Upper lobe of left lung (tissue), 6 donors: ENCODE measurements at places on chromosomes 1 and 21. TPM values are rescaled to one million over a fixed set of nuclear protein-coding genes. Genes with fewer than 3 reads are reported as not detected.
A peak's percentile ranks its signal among the peaks of the same experiment; 100 is the strongest.

DNA sequence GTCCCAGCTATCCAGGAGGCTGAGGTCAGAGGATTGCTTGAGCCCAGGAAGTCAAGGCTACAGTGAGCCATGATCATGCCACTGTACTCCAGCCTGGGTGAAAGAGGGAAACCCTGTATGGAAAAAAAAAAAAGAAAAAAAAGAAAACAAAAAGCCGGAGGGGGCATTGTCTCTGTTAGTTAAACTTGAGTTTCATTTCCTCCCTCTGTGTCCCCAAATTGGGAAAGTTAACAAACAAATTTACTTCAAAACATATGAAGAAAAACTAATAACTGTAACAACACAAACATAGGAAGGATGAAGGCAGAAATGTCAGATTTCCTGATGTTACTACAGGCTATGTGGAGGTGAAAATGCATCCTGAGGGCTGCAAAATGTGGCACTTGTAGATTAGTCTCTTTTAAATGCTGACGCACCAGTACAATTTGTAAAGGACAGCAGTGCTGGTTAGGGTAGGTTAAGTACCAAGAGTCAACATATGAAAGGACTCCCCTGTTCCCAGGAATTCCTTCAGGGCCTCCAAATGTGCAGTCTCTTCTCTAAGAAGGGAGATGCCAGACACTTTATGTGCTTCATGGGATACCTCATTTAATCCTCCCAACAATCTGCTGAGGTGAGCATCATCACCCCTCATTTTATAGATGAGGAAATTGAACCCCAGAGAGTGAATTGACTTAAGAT is 52.9 kb downstream of the DEGS1 start:
- H3K4me3 ChIP-seq, result no peak overlapping the region
- peak overlapping the region; percentile 37 for H3K27ac ChIP-seq
- H3K36me3 ChIP-seq, result peaks cover 29% of the 10 kb centered on the region
- no peaks in the 10 kb centered on the region for H3K27me3 ChIP-seq

DNA sequence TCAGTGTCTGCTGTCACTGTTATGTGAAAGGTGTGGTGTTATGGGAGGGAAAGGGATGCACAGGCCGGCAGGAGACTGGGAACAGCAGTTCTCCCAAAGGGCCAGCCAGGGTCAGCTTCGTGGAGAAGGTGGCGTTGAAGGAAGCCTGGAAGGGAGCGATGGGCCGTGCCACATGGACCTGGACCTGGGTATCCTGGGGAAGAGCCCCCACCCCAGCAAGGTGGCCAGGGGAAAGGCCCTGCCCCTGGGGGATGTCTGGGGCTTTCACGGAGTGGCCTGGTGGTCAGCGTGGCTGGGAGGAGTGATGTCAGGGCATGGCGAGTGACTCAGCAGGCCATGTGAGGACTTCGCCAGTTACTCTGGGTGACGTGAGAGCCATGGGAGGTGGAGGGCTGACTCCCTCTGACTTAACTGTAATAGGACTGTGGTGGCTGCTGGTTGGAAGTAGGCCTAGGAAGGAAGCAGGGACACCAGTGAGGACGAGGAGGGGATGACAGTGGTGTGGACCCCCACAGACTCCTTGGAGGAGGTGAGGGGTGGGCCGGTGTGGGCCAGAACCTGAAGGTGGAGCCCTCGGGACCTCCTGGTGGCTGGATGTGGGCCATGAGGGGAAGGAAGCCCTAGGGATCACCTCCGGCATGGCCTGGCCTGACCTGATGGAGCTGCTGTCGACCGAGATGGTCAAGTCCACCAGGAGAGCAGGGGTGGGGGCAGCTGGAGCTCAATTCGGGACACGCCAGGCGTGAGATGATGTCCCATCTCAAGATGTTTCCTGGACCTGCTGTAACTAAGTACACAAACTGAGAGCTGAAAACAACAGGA is 54.5 kb downstream of the BACE2 start:
- DNase-seq, result peak; percentile 40
- no peak overlapping the region for H3K27ac ChIP-seq
- H3K4me3 ChIP-seq, result no peak overlapping the region
- H3K27me3 ChIP-seq, result no peaks in the 10 kb centered on the region
- no peaks in the 10 kb centered on the region for H3K36me3 ChIP-seq

- H3K4me1 ChIP-seq, result no peaks in the 10 kb centered on the region
- peak overlapping the region; percentile 24 for H3K27ac ChIP-seq
- no peaks in the 10 kb centered on the region for H3K27me3 ChIP-seq
- no peak overlapping the region for H3K4me3 ChIP-seq
- no peaks in the 10 kb centered on the region for H3K36me3 ChIP-seq
These were observed 83.0 kb downstream of the ST6GALNAC5 start for GRCh38 chr1:76950306-76950705.

GRCh38 chr21:31182231-31183140 is 144.2 kb upstream of the KRTAP19-8 start:
- no peak overlapping the region for H3K4me3 ChIP-seq
- no peak overlapping the region for H3K27ac ChIP-seq
- DNase-seq, result peak; percentile 61
- H3K4me1 ChIP-seq, result no peaks in the 10 kb centered on the region
- no peaks in the 10 kb centered on the region for H3K36me3 ChIP-seq

DNA sequence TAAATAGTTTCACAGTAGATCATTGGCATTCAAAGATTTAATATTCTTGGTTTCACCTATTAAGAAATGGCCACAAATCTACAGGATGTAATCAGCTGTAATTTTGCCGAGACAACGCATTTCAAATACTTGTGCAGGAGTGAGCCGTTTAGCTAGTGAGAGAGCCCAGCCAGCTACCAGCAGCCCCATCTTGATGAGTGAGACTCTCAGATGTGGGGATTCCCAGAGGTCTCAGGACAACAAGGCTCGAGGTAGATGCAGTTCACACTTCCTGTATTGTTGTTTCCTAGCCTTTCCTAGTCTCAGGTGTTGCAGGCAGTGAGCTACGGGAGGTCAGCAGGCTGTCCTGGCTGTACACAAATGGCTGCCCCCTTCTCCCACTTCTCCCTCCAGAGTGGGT is 108.6 kb downstream of the PBX1 start:
- no peak overlapping the region for H3K27ac ChIP-seq
- no peaks in the 10 kb centered on the region for H3K36me3 ChIP-seq
- H3K4me3 ChIP-seq, result no peak overlapping the region
- H3K4me1 ChIP-seq, result peaks cover 13% of the 10 kb centered on the region
- H3K27me3 ChIP-seq, result no peaks in the 10 kb centered on the region

DNA sequence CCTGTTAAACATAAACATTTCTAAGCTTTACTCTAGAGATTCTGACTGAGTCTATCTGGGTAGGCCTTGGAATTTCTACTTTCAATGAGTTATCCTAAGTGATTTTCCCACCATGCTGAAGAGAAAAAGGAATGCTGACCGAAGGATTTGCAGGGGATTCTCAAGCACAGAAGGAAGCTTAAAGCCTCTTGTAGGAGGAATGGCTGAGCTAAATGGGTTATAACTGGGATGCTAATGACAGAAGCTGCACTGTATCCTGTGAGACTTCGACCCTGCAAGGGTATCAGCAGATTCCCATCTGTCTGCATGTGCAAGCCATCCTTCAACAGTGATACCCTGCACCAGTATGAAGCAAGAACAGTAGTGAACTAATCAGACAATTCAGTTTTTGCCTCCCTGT is 35.4 kb downstream of the SLC35D1 start:
- no peaks in the 10 kb centered on the region for H3K27me3 ChIP-seq
- no peak overlapping the region for H3K4me3 ChIP-seq
- no peak for DNase-seq
- H3K36me3 ChIP-seq, result no peaks in the 10 kb centered on the region

- no peaks in the 10 kb centered on the region for H3K36me3 ChIP-seq
- DNase-seq, result no peak
- H3K27me3 ChIP-seq, result no peaks in the 10 kb centered on the region
- no peak overlapping the region for H3K27ac ChIP-seq
- no peak overlapping the region for H3K4me3 ChIP-seq
These were observed 135.3 kb upstream of the EDN2 start for GRCh38 chr1:41619511-41620364.

DNA sequence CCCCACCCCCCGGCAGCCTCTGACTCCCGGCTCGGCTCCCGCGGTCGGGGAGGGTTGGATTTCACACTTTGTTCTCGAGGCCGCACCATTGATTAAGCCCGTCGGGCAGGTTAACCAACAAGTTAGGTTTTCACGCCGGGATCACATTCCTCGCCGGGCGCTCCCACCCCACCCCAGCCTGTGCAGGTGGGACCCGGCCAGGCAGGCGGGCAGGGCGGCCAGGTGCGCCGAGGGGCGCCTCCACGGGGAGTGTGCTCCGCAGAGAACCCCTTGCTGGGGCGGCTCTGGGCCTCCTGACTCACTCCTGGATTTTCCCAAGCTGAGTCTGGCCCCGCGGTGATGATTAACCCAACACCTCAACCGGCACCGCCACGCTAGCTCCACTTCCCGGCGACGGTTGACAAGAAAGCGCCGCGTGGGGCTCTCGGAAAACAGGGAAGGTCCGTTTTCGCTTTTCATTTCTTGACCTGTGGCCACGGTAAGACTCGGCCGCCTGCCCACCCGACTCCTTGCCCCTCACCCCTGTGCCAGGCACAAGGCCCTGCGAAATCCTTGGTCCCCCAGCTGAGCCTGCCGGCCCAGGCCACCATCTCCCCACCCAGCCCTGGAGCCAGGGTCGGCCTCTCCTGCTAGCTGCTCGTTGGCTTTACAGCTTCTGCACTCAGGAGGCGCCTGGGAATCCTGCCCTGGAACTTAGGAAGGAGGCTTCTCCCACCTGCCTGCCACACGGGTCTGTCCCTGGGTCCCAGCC is 8.8 kb upstream of the TTLL10 start:
- peak overlapping the region; percentile 45 for H3K4me3 ChIP-seq
- H3K4me1 ChIP-seq, result peaks cover 15% of the 10 kb centered on the region
- H3K27ac ChIP-seq, result no peak overlapping the region
- no peaks in the 10 kb centered on the region for H3K27me3 ChIP-seq
- peak; percentile 57 for DNase-seq

GRCh38 chr1:8348777-8349472 is 31.0 kb downstream of the SLC45A1 start:
- no peak overlapping the region for H3K4me3 ChIP-seq
- H3K36me3 ChIP-seq, result no peaks in the 10 kb centered on the region
- H3K27me3 ChIP-seq, result no peaks in the 10 kb centered on the region
- H3K27ac ChIP-seq, result no peak overlapping the region
- DNase-seq, result peak; percentile 82
- H3K4me1 ChIP-seq, result peaks cover 19% of the 10 kb centered on the region

DNA sequence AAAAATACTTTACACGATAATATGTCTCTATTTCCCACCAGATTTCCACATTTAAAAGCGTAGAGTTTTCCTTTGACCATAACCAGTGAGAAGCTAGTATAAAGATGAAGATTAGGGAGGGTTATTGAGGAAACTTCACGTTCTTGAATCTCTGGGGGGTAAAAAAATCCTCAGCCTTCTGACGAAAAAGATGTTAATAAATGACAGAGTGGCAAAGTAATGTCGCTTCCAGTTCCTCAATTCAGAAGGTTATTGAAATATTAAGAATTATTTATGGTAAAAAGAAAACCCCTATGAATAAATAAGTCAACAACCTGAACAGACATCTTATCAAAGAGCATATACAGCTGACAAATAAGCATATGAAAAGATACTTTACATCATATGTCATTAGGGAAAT is 241.0 kb downstream of the GPATCH2 start:
- no peak for DNase-seq
- no peaks in the 10 kb centered on the region for H3K27me3 ChIP-seq
- H3K27ac ChIP-seq, result no peak overlapping the region
- H3K4me3 ChIP-seq, result no peak overlapping the region
- H3K4me1 ChIP-seq, result no peaks in the 10 kb centered on the region
- H3K36me3 ChIP-seq, result no peaks in the 10 kb centered on the region

DNA sequence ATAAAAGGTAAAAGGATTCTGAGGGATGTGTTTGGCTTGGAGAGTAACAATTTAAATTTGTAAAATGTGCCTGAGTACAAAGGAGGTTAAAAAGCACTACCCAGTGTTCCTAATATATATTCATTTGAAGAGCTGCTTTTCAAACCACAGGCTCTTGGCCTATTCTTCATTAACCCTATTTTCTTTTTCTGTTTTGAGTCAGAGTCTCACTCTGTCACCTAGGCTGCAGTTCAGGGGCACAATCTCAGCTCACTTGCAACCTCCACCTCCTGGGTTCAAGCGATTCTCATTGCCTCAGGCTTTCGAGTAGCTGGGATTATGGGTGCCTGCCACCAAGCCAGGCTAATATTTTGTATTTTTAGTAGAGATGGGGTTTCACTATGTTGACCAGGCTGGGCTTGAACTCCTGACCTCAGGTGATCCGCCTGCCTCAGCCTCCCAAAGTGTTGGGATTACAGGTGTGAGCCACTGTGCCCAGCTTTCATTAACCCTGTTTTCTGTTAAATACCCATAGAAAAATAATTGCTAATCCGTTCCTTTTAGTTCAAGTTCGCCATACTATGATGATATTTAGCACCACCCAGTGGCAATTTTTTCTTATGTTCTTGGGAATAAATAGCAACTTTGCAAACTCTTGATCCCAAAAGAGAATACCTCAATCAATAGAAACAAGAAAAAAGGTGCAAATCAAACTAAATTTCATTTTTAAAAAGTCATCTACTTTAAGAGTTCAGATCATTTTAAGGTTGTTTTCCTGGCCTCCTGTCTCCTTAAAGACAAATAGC is 30.5 kb downstream of the ZBTB8OS start:
- peaks cover 2% of the 10 kb centered on the region for H3K36me3 ChIP-seq
- no peaks in the 10 kb centered on the region for H3K27me3 ChIP-seq
- no peaks in the 10 kb centered on the region for H3K4me1 ChIP-seq
- H3K27ac ChIP-seq, result no peak overlapping the region
- no peak overlapping the region for H3K4me3 ChIP-seq

DNA sequence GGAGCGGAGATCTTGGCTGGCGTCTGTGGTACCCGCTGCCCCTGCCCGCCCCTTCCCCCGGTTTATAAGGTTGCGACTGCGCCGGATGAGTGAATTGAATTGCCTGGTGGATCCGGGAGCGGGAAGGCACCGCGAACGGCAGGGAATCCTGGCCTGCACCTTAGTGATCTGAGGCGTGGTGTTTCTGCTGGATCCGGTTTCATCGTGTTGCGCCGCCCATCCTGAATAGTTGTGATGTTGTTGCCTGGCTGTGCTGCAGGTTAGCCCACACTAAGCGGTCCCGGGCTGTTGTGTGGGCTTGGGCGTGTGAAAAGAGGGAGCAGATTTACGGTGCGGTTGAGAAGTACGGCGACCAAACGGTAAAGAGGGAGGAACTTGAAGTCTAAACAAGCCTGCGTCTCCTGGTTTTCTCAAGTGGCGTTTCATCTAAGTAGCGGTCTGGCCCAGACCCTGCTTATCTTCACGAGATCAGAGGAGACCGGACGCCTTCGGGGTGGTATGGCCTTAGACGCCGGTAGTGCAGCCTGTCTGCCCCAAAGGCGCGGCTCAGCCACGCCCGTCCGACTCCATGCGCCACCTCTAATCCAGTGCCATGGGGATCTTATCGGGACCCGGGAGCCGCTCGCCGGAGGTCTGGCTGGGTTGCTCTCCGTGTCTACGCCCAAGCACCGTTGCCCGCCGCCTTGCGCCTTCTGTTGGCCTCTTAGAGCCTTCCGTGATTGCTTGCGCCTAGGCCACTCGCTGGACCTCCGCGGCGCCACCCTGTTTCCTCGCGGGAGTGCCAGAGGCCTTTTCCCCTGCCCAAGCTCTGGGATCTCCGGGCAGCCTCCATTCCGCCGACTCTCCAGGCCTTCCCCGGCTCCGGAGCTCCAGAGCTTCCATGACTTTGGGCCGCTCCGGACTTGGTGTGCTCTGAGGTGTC is 87.5 kb upstream of the RHOU start:
- no peak overlapping the region for H3K27ac ChIP-seq
- peaks cover 13% of the 10 kb centered on the region for H3K27me3 ChIP-seq
- no peaks in the 10 kb centered on the region for H3K36me3 ChIP-seq
- peaks cover 20% of the 10 kb centered on the region for H3K4me1 ChIP-seq
- peak overlapping the region; percentile 38 for H3K4me3 ChIP-seq

LENEP gene
- total RNA-seq, result not detected

MCM3AP gene
- 226 TPM for total RNA-seq

PRKAB2 gene
- total RNA-seq, result 22.0 TPM

S100A8 gene
- 95.5 TPM for total RNA-seq

MFSD2A gene
- 74.2 TPM for total RNA-seq

PALMD gene
- 30.6 TPM for total RNA-seq

ADORA3 gene
- total RNA-seq, result 4.7 TPM
